ENCODE measurements at places on chromosomes 1 and 21. TPM values are rescaled to one million over a fixed set of nuclear protein-coding genes. Genes with fewer than 3 reads are reported as not detected.

SELP gene
- total RNA-seq: 0.37 TPM

TMPRSS15 gene
- 1.4 TPM for total RNA-seq

GRCh38 chr21:42704861-42705260 lies 51.4 kb downstream of the PDE9A start:
- DNase-seq: no peak

DNA sequence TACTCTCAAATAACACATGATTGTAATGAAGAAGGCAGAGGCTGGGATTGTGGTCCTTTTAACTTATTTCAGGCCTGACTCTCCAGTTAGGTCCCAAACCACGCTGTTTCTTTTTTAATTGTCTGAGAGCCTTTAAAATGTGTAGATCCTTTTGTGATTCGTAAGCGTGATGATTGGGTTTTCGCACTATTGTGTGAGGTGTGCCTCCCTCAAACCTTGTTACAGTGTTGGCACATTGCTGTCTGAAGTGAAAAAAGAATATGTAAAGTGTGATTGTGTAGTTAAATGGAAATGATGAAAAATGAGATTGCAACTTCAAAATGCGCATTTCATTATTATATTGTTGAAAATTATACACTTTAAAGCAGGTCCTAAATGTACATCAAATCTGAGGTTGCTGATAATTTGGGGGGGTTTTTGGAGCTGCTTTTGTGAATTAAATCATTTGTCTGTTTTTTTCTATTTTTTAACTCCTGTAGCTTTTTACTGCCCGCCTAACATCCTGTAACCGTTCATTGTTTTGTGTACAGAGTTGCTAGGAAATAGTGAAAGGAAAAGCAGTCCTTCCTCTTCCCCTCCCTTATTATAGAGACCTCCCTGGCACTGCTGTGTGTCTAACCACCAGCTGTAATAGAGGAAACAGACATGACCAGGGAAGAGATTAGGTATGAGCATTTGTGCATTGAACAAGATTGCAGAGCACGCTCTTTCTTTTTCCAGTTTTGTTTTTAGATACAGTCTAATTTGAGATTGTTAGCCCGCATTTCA lies 43.3 kb downstream of the IARS2 start:
- no peak for DNase-seq

DNA sequence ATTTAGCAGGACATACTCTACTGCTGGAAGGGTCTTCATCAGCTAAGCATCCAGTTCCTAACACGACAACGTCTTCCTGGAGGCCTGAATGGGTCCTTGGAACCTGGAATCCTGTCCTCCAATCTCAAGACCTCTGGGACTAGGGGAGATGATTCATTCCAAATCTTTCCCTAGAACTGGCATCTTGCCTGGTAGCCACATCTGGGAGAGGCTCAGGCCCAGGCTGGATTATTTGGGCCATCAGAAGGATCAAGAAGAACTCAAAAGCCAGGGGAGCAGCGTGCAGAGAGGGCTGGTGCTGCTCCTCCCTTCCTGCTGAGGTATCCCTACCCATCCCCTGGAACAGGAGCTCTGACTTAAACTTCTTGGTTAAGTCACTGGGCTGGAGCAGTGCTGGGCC lies 2.8 kb upstream of the PHLDA3 start:
- no peak for DNase-seq

GRCh38 chr1:39959651-39960333 lies 4.8 kb downstream of the MFSD2A start:
- no peak for DNase-seq

DNA sequence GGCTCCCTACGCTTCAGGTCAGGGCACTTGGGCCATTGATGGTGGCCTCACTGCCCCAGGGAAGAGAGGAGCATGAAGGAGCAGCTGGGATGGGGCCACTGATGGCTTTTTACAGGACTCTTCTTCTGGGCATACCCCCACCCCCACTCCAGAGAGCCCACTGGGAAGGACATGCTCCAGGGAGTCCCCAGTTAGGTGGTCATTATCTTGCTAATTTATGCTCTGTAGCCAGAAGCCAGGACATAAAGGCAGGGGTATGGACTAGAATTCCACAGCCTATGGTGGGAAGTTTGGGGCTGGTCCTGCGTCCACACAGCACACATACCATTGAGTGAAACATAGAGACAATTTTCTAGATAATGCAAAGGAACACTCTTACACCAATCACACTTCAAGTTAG lies 8.8 kb upstream of the GRIK3 start:
- no peak for DNase-seq

Measured in H4 (cell line).